ENCODE measurements at places on chromosomes 11 and 22.

DNA sequence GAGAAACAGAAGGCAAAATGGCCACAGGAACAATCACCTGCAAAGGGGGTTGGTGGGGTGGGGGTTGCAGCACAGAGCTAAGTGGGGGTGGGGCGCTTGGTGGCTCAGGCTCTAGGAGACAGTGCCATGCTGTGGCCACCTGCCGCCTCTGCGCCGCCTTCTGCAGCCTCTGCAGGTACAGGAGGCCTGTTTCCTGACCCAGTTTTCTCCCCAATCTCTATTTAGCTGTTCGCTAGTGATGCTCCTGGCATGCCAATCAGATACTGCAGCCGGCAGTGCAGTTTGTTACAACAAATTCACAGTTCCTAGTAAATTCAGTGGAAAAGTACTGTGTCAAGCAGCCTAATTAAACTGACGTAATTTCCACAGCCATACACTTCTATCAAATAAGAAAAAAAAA lies 106.4 kb downstream of the SERGEF start:
- DNase-seq: no peak

DNA sequence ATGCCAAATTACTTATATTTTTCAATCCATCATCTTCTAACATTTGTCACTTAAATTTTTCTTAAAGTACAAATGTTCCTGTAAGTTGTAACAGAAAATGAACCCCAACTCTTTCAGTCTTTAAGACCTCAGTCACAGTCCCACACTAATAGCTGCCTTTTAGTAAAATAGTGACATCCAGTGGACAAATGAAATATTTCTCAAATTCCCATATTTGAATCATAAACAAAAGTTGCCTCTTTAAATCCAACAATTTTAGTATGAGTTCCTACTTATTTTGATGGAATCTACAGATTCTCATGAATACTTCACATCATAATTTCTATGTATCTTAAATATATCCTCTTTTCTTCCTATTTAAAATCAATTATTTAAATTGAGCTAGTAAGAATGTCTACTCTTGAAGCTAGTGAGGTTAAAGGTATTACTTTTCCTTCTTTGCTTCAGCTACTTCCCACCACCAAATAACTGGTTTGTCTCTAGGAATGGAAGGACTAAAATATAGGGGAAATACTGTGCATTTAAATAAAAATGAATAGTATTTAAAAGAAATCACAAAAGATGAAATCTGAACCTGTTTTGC lies 9.2 kb downstream of the LIN7C start:
- DNase-seq: no peak

DNA sequence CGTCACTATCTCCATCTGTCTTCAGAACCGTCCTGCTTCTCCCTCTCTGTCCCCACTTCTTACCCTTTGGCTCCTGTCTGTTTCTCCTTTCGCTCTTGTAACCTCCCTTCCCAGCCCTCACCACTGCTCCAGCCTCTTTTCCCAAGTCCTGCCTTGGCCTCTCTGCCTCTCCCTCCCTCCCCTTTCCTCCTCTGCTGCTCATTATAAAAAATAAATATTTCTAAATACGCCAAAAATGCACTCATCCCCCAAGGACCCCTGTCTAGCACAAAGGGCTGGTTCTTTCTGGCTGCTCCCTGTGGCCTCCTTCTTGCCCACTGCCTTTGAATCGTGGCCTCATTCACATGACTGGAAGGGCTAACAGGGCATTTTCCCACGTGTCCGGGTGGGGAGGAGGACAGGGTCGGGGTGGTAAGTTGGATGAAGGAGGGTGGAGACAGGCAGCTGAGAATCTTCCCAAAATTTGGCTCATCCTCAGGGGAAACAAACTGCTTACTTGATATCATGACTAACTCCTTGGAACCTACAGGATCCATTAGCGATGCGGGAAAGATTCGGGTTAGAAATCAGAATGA lies 26.4 kb upstream of the OAF start:
- DNase-seq: no peak

- DNase-seq: no peak
These were observed 64.0 kb downstream of the SOX6 start for GRCh38 chr11:16292167-16292859.

DNA sequence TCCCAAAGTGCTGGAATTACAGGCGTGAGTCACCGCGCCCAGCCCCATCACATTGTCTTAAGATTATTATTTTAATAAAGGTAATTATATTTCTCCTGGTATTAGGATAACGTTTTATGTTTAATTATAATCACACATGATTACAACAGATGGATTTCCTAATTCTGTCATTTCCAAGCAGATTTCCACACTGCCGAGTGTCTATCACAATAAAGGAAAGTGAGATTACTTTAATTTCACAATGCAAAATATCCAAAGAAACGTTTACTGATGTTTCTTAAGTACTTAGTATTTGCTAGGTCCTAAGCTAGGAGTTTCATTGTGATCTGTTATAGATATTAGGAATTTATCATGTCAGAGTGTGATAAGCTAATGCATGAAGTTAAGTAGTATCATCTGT lies 203.5 kb upstream of the CTSC start:
- DNase-seq: no peak
